Amniotic epithelial cell (primary cell): ENCODE measurements at places on chromosomes 2 and 18.

DNA sequence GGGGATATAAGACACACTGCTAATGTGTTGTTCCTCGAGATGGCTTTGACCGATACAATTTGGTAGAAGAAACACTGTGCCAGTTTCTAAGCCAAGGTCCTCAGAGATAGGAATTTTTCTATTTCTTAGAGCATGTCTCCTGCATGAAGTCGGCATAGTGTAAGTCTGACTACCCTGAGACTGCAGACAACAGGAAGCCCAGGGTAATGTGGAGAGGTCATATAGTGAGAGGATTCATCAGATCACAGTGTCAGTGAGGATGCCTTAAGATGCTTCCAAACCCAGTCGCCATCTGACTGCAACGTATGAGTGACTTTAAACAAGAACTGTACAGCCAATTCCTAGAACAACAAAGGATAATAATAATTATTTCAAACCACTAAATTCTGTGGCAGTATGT is 818.3 kb upstream of the GYPC start:
- no peak for DNase-seq

DNA sequence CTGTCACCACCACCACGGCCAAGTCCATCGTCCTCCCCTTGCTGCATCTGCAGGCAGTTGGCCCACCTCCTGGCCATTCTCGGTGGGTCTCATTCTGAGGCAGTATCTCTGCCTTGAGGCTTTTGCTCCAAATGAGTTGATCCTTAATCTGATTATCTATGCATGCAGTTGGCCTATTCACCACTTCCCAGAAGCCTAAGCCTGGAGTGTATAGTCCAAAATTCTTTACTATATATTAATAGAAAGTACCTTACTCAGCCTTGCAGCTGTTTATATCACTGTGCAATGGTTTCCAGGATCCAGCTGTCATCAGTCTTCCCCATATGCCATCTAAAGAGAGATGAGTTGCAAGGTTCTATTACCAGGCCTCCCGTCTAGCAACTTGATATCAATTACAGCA is 292.4 kb downstream of the SS18 start:
- no peak for DNase-seq

- DNase-seq = no peak
These were observed 262.4 kb downstream of the INSIG2 start for GRCh38 chr2:118350621-118351020.

GRCh38 chr2:98577313-98577712 is 31.0 kb downstream of the COA5 start:
- no peak for DNase-seq

DNA sequence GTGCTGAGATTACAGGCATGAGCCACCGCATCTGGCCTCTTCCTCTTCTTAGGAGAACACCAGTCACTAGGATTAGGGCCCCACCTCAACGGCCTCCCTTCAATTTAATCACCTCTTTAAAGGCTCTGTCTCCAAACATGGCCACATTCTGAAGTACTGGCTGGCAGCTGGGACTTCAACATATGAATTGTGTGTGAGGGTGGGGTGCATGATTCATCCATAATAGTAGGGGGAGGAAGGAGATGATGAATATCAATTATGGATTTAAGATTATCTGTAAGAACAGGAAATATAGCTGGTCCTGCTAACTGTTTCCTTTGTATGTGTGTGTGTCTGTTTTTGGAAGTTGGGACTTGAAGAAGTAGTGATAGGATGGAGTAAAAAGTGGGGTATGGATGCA is 14.7 kb upstream of the EPG5 start:
- DNase-seq = no peak

DNA sequence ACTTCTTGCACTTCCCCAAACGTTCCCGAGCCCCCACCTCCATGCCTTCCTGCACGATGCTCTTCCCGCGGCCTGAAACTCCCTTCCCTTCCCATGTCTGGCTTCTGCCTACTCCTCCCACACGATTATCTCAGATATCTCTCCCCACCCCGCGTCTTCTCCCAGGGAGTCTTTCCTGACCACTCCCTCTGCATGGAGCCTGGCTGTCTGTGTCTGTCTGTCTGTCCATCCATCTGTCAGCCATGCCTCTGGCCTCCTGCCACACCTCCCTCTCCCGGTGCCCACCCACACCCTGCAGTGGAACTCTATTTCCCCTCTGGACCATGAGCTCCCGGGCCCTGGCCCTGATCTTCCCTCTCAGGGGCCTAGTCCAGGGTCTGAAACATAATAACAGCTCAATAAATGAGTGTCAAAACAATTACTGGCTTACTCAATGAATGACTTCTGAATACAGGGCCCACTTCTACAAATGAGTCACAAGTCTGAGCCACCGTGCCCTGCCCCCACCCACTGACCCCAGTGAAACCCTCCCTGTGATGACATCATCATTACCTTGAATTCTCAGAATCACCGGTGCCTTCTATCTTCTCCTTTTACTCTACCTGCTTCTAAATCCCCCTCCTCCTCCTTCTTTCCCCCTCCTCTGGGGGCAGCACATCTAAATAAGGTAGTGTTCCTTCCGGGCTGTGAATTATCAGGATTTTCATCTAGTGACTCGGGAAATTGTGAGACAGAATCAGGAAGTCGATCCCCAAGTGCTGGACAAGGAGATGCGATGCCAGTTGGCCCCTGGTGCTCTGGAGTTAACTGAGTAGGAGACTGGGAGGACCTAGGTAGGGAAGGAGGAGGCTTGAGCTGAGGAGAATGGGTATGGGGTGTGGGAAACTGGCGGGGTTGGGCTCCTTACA is 46.1 kb upstream of the PLB1 start:
- peak; percentile 91 for DNase-seq

DNA sequence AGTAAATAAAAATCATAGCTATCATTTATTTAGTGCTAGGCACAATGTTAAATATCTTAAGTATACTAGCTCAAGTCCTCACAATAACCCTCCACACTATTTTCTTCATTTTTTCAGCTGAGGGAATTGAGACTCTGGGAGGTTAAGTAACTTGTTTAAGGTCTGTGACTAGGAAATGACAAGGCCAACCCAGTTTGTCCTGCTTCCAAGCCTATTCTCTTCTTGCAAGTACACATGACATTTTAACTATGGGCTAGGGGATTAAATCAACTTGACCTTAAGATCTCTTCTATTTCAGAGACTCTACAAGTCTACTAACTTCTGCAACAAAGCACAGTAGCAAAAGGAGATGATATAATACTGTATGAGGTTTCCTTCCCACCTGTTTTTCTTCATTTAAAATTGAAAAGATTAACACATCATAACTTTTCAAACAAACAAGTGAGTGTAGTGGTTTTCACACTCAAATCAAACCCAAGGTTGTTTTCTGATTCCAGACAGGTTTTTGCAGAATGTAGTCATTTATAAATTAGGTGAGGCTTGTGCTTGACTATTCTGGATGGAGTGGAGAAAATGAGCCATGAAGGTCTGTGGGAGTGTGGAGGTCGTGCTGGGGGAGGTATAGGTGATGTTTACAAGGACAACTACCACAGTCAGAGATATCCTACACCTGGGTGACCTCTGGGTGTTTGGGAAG is 57.0 kb downstream of the CD28 start:
- DNase-seq = no peak

GRCh38 chr18:44715245-44715644 is 34.6 kb downstream of the SETBP1 start:
- DNase-seq = peak; percentile 57

- peak; percentile 89 for DNase-seq
These were observed 54.0 kb upstream of the STRN start for GRCh38 chr2:37020212-37020886.

- DNase-seq = no peak
These were observed 4.8 kb downstream of the C2orf66 start for GRCh38 chr2:196804381-196804780.

DNA sequence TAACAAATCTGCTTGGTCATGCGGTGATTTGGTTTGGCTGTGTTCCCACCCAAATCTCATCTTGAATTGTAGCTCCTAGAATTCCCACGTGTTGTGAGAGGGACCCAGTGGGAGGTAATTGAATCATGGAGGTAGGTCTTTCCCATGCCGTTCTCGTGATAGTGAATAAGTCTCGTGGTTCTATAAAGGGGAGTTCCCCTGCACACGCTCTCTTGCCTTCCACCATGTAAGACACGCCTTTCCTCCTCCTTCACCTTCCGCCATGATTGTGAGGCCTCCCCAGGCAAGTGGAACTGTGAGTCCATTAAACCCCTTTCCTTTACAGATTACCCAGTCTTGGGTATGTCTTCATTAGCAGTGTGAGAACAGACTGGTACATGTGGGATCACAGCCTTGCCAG is 36.7 kb downstream of the TRABD2A start:
- DNase-seq = no peak

DNA sequence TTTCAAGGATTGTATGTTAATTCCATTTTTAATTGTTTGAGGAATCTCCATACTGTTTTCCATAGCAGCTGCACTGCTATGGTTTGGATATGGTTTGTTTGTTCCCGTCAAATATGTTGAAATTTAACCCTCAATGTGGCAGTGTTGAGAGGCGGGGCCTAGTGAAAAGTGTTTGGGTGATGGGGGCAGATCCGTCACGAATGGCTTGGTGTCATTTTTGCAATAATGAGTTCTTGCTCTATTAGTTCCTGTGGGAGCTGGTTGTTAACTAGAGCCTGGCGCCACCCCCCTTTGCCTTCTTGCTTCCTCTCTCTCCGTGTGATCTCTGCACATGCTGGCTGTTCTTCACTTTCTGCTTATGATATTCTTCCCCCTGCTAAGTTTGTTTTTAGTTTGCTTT is 71.4 kb upstream of the LDLRAD4 start:
- no peak for DNase-seq

GRCh38 chr18:34562252-34562870 is 147.7 kb upstream of the DTNA start:
- DNase-seq = no peak

DNA sequence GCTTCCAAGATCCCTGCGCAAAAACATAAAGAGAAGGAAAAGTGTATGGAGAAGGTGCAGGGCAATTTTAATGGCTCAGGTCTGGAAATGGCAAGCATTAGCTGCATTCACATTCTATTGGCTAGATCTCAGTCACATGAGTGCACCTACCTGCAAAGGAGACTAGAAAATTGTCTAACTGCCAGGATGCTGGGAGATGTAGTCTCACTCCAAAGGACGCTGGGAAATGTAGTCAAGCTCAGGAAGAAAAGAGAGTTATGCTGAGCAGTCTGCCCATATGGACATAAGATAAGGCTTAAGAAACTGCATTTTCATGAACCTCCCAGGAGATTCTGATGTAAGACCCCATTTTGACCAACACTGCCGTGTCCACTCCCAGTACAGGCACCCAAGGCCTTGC is 9.5 kb upstream of the KLHL29 start:
- DNase-seq = peak; percentile 56

- DNase-seq = no peak
These were observed 70.7 kb downstream of the EDAR start for GRCh38 chr2:108918156-108918874.

- DNase-seq = no peak
These were observed 36.4 kb downstream of the RAMP1 start for GRCh38 chr2:237895544-237896506.

DNA sequence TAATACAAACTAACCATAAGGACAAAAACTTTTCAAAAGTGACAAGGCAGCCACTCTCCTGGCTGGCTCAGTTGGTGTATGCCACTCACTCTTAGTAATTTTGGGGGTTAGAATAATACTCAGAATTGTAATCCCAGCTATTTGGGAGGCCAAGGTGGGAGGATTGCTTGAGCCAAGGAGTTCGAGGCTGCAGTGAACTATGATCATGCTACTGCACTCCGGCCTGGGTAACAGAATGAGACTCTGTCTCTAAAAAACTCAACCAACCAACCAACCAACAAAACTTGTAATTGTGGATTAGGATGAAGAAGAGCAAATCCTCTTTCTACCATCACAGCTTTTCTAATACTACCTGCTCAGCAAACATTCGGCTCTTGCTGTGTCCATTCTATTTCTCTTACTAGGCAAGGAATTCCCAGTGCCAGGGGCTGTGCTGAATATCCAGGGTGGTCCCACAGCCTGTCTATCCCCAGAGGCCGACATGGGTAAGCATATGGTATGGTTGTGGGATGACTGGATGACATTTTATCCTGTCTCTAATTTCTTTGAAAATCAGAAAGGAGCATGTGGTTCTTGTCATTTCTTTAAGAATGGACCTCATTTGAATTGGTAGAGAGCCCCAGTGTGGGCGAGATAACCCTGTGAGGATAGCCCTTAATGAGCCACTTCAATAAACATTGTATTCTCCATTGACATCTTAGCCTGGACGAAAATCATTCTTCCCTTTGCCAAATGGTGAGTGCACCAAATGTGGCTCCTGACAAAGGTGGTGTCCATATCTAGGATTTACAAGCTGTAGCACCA is 220.1 kb downstream of the MYCN start:
- no peak for DNase-seq

GRCh38 chr2:26025509-26025908 is 8.4 kb upstream of the RAB10 start:
- DNase-seq = no peak

DNA sequence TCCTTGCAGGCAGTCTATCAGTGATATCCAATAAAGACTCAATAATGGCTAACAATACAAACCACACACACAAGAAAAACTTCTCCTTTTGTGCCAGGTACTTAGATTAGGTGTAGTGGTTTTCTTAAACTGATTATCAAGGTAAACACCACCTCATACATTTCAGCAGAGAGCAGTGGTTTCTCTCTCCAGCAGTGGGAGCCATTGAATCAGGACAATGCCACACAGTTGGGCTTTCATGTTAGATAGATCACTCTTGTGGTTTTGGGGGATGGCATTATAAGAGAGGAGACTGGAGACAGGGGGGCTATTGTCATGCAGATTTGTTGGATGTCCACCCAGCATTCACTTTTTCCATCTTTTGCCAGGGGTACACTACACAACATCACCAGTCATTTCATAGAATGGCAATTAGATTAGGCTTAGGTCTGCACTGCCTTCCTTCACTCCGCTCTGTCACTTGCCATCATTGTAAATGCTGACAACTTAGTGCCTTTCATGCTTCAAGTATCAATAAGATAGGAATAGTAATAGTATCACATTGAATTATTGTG is 13.6 kb upstream of the IRS1 start:
- DNase-seq = no peak

DNA sequence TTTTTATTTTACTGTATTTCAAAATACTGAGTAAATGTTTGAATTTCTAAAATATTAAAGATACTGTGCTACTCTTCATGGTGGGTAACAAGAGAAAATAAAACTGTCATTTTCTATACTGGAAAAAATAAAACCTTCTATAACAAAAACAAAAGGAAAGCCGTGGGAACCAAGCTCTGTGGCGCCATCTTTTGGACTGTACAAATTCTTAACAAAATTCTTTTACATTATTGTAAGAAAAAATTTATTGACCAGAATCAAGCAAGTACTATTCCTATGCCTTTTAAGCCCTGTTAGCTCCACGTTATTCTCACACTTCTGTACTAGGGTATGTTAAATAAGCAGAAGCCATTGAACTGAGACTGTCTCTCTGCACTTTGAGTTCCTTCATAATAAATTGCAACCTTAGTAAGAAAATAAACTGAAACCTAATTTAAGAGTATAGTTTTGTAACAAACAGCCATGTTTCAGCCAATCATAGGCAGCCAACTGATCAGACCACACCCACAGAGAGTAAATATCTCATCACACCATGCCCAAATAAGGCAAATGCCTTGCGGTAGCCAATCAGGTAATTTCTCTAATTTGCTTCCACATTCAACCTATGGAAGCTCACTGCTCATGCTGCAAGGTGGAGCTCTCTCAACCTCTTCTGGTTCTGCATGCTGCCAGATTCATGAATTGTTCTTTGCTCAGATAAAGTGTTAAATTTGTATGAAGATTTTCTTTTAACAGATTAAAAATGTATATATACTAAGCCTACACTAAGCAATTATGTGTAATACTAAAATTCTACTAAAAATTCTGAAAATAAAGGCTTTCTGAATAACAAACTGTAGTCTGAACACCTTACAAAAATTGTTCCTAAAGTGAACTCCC is 42.2 kb downstream of the HIBCH start:
- DNase-seq = peak; percentile 59
